ENCODE measurements at places on chromosomes 1 and 21.

- no peak for DNase-seq
Observed at GRCh38 chr1:225228871-225229303, 199.0 kb downstream of the LBR start.

DNA sequence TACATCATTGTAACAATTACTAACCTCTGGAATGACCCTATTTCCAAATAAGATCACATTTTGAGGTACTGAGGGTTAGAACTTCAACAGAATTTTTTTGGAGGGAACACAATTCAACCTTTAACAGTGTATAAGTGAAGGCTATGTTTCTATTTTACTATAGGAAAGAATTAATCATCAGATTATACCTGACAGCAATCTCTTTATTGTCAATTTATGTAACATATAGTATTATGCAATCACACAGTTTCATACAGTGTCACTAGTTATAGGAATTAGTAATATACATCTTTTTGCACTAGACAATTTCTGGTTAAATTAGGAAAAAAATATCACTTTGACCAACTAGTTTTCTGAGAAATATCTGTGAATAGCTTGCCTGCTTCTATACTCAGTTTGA, 59.1 kb downstream of the MSH4 start:
- DNase-seq = no peak

DNA sequence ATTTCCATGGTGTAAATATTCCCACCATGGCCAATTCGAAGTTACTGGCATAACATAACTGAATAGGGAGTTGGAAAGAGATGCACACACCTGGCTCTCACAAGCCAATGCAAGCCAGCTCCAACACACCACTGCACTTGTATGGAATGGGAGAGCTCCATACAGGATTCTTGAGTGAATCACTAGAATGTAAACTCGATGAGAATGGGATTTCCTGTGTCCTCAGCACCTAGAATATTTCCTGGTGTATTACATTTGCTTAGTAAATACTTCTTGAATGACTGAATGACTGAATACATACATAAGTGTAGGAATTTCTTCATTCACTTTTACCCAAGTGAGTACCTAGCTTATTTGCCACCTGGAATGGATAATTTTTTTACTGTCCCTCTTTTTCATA, 16.2 kb upstream of the PPIE start:
- DNase-seq = no peak

DNA sequence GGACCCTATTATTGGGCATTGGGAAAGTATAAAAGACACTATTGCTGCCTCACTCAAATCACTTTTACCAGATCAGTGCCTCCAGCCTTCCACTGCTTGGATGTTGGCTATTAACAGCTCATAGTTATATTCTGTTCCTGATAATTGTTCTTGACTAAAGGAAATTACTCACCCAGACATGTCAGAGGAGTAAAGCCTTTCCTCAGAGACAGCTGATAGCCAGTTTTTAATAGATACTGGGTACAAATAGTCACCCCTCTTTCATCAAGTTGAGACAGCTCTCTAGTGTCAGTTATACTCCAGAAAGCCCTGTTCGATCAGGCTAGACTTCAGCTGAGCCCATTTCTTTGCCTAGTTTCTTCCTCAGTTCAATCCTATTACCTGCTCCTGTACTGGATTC, 876.1 kb upstream of the B3GALT2 start:
- no peak for DNase-seq

DNA sequence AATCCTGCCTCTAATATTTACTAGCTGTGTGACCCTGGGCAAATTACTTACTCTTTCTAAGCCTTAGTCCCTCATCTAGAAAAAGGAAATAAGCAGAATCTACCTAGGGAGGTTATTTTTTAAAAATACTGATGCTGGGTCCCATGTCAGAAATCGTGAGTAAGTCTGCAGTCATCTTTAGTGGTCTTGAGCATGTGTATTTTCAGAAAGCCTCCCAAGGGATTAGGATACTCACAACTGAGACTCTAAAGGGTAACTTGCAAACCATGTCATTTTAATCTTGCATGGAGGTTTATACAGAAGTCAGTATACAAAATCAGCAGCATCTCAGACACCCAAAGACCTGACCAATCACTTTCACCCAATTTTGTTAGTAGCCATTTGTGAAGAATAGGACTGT, 43.2 kb downstream of the DSTYK start:
- DNase-seq = no peak

DNA sequence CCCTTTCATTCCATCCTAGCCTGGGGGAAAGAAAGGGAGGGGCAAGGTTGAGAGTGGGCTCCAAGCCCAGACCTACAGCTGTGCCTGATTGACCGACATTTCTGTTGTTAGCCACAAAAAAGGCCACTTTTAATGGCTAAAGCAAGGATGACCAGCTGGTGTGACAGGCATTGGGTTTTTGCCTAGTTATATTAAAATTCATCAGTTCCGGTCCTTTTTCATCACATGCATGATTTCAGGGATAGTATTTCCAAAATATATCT, 192.3 kb downstream of the ZNF326 start:
- DNase-seq = no peak

DNA sequence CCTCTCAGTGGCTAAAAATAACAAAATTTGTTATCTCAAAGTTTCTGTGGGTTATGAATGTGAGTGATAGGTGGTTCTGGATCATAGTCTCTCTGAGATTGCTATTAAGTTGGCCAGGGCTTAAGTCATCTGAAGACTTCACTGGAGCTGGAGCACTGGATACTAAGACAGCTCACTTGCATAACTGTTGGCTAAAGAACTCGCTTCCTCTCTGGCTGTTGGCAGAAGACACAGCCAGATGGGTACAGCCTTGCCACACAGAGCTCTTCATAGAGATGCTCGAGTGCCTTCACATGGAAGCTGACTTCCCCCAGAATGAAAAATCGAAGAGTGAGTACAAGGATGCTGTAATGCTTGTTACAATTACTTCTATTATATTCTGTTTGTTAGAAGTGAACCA, 333.8 kb downstream of the ZP4 start:
- no peak for DNase-seq

GRCh38 chr1:106924360-106924759, 132.1 kb upstream of the PRMT6 start:
- no peak for DNase-seq

DNA sequence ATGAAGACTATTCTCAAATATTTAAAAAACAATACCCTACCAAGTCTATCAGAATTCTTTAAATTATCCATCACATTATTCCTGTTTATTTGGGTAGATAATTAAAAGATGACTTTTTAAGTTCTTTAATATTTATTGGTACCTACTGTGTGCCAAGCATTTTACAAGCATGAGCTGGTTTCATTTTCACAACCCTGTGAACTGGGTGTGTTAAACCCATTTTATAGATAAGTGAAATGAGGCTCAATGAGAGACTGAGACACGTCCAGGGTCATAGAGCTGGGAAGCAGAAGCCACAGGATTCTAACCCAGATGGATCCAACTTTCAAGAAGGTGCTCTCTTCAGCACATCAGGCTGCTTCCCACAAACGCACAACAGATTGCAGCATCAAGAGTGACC, 12.3 kb downstream of the LRRN2 start:
- no peak for DNase-seq

DNA sequence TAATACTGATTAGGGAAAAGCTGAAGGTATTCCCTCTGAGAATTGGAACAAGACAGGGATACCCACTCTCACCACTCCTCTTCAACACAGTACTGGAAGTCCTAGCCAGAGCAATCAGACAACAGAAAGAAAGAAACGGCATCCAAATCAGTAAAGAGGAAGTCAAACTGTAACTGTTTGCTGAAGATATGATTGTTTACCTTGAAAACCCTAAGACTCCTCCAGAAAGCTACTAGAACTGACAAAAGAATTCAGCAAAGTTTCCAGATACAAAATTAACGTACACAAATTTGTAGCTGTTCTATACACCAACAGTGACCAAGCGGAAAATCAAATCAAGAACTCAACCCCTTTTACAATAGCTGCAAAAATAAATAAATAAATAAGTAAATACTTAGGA, 78.6 kb downstream of the EXTL2 start:
- no peak for DNase-seq

DNA sequence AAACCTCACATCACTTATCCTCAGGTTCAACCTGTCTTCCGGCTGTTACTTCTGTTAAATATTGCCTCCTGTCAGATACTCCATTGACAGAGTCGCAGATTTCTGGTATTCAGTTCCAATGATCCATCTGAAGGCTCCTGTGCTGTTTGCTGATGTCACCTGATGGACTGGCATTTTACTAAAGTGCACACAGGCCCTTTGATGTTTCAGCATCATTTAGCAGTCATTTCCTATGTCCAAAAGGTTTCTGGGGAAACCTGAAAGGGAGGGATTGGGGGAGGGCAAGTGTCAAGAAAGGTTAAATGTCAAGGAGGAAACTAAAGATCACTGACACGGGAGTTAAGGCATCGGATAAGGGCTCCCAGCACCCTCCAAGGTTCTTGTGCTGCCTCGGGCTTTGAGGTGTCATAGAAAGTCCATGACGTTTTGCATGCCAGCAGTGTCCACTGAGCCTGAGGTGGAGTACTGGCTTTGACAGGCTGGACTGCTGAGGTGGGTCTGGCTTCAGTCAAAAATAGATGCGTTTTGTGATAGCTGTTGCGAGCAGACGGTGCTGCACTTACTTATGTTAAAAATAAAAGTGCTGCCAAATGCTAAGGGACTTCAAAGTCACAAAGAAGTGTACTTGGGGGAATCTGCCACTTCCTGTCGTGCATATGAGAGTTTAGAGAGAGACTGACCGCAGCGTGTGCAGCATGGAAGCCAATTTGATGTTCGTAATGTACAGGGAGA, 30.8 kb downstream of the XCL2 start:
- no peak for DNase-seq

GRCh38 chr21:41932576-41933312, 21.1 kb downstream of the C2CD2 start:
- no peak for DNase-seq

- no peak for DNase-seq
Observed at GRCh38 chr1:77739235-77739634, 20.4 kb downstream of the USP33 start.

DNA sequence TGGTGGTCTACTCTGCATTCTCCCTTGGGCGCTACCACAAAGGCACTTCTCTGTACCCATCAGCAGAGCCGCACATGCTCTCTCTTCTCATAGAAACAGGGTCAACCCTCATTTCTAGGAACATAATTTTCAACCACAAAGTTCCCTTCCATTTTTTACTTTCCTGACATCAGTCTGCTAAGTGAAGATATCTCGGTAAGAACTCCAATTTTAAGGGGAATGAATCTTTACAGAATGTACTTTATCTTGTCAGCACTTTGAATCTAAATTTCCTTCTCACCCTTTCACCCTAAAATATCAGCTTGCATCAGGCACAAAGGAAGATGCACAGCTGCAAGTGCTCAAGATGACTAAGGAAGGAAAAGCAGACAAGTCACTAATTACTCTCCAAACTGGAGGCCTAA, 545.9 kb downstream of the SMYD3 start:
- DNase-seq = no peak

DNA sequence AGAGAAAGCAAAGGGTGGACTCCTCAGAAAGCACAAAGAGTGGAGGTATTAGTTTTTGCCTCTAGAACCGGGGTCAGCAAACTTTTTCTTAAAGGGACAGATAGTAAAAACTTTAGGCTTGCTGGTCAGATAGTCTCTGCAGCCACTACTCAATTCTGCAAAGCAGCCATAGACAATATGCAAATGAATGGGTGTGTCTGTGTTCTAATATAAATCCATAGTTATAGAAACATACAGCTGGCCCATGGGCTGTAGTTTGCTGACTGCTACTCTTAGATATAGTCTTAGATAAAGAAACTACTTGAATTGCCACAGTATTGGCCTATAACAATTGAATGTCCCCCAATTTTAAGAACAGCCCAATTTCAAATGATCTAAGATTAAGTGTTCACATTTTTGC, 101.6 kb upstream of the CACHD1 start:
- no peak for DNase-seq

DNA sequence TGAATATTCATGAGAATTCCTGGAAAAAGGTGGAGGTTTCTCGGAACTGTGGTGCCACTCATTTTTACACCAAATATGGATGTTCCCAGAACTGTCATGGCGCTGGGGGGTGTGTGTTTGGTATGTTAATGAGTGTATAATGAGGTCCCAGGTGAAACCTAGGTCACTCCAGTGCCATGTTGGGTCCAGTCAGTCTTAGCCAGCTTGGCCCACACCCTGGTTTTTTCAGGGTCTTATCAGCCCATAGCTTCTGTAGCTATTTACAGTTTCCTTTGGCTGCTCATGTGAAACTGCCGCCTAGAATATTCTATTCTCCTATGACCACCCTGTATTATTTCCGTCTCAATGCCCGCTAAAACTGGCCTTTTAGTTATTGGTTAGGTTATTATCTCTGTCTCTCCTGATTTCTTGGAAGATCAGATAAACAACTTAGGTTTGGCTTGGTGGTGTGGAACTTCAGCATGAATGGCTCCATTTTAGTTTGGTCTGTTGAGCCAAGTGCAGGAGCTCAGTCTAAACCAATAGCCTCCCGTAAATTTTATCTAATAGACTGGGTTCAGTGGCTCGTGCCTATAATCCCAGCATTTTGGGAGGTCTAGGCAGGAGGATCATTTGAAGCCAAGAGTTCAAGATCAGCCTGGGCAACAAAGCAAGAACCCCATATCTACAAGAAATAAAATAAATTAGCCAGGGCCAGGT, 42.1 kb upstream of the EDARADD start:
- DNase-seq = no peak

GRCh38 chr1:184301227-184301626, 85.6 kb upstream of the C1orf21 start:
- no peak for DNase-seq

- DNase-seq = no peak
Observed at GRCh38 chr1:66273656-66274055, 260.3 kb upstream of the SGIP1 start.

Data from HL-60 (cell line).